ENCODE measurements at places on chromosomes 2 and 18. TPM values are rescaled to one million over a fixed set of nuclear protein-coding genes. Genes with fewer than 3 reads are reported as not detected.

- DNase-seq, result no peak
These were observed 123.7 kb upstream of the KLF7 start for GRCh38 chr2:207289295-207290018.

GRCh38 chr2:144348846-144349245, 171.1 kb downstream of the ZEB2 start:
- DNase-seq, result no peak

DNA sequence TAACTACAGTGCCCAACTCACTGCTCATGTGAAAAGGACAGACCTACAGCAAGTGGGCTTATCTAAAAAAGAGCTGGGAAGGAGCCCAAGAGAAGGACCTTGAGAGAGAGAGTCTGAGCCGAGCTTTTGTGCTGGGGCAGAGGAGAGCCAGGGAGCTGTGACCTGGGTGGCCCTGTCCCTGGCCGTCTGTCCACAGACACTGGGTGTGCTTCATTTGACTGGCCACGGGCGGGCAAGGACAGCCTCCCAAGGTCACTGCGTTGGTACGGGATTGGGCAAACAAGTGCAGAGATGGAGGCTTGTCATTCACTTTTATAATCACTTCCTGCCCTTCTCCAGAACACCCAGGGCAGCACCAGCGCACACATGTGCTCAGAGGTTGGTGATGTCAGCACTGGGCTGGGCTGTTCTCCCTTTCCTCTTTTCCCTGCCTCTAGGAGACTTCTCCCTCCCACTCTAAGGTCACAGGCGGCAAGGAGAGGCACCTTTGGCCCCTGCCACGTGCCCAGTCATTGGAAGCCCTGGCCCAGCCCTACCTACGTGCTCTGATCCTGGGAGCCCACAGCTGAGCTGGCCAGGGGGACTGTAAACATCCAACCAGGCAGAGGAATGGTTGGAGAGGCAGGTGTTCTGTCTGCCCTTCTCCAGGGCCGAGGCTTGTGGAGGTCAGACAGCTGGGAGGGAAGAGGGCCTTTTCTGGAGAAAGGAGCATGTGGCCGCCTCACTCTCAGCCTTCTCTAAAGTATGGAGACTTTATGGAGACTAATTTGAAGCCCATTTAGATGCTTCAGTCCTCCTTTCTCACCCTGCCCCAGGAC, 6.4 kb upstream of the PSD4 start:
- no peak for DNase-seq

DNA sequence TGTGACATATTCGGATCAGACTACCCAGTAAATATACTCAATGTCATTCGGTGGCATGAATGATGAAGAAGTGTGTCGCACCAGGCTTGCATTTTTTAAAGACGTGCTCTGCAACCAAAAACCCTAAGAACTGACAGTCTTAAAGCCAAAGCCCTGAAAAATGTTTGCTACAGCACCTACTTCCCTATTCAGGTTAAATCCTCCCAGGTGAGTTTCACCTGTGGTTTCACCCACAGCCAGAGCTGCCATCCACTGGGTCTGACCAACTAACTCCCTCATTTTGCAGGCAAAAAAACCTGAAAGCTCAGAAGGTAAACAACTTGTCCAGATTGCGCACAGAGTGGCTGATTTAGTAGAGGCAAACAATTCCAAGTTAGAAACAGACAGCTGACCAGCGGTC, 222.3 kb upstream of the MGAT5 start:
- no peak for DNase-seq

- DNase-seq, result no peak
These were observed 6.1 kb downstream of the ERFE start for GRCh38 chr2:238164906-238165287.

The ZNF521 gene
- 95.5 TPM for total RNA-seq

All from uterus (tissue), 4 donors.